NCI-H1436 treated with DMSO at 0.1 percent for 48 hours (cell line): ENCODE measurements at places on chromosomes 12 and 14.
A peak's percentile ranks its signal among the peaks of the same experiment; 100 is the strongest.

DNA sequence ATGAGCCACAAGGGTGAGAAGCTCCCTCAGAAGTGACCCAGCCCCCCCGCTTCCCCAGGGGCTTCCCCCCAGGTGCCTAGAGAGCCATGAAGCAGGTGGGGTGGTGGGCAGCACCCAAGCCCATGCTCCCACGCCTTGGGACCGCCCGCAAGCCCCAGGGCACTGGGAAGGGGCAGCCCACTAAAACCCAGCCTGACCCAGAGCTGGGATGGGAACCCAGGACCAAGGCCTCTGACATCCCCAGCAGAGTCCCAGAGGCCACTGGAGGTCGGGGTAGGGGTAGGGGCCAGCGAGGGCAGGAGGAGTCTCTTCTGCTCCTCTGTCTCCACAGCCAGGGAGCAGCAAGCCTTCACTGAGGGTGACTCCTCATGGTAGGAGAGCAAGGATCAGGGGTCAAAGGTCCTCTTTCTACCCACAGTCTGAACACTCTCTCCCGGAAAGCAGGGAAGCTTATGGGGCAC, 86.5 kb upstream of the ZFP36L1 start:
- DNase-seq: no peak

DNA sequence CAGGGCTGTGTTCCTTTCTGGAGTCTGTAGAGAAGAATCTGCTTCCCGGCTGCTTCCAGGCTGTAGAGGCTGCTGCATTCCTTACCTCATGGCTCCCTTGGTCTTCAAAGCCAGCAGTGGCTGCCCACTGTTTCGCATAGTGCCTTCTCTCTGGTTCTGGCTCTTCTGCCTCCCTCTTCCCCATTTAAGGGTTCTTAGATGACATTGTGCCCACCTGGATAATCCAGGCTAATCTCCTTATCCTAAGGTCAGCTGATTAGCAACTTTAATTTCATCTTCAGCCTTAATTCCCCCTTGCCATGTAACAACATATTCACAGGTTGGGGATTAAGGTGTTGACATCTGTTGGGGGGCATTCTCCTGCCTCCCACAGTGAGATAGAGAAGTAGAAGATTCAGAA, 208.6 kb upstream of the TMTC1 start:
- DNase-seq: no peak

GRCh38 chr12:20370014-20370386, 1.7 kb downstream of the PDE3A start:
- DNase-seq: no peak

GRCh38 chr14:40485688-40486087, 1053.5 kb upstream of the FBXO33 start:
- no peak for DNase-seq

DNA sequence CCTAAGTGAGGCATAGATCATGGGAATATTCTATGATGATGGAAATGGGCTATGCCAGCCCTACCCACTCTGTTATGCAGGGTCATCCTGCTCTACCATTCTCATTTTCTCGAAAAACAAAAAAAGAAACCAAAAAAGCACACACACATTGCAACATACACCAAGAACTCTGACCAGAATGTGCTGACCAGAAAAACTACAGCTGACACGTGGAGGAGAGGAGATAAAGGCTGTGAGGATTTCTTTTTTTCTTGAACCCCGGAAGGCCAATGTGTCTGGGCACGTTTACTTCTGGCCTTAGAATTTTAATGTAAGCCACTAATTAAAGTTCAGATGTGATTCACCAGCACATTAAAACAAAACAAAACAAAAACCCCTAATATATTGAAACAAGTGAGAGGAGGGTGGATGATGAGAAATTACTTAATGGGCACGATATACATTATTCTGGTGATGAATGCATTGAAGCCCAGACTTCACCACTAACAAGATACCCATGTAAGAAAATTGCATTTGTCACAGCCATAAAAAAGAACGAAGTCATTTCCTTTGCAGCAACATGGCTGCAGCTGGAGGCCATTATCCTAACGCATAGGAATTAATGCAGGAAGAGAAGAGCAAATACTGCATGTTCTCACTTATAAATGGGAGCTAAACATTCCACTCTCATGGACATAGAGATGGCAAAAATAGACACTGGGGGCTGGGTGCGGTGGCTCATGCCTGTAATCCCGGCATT, 66.3 kb upstream of the PLEKHG3 start:
- no peak for DNase-seq

- no peak for DNase-seq
Observed at GRCh38 chr14:75232597-75232996, 46.0 kb upstream of the FOS start.

DNA sequence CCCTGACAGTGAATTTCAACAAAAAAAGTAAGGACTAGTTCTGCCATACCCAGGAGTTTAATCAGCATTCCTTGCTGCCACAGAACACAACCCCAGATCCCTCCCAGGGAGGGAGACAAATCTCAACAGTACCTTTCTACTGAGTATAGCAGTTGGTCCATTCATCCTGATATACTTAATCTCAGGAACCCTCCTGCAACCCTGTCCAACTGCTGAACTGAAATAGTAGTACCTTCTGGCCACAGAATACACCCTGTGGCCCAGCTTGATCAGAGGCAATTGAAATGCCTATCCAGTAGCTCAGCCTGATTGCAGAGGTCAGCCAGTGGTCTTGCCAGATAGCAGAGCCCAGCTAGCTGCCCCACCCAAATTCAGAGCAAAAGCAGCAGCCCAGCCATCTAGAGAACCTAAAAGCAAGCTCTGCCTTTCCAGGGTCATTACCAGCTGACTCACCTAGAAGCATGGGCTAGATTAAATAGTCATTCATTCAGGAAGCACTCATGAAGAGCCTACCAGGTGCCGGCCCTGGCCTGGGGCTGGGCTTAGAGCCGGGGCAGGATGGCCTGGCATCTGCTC, 40.0 kb upstream of the RHOJ start:
- no peak for DNase-seq

DNA sequence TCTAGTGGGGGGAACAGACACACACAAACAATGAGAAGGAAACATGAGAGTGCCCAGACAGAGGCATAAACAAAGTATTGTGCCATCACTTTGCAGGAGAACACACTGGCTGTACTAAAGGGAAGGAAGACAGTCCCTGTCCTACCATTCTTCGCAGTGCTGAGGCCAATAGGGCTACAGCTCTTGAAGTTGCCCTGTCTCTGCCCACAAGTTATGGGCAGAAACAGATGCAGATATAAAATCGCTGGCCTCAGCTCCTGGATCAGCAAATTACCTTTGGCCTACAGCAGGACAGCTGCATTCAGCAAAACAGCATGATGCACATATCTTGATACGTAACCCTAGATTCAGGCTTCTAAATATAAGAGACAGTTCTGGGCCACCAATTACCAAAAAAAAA, 23.0 kb upstream of the PRKAB1 start:
- no peak for DNase-seq

GRCh38 chr14:52363041-52363704, 49.1 kb downstream of the PTGER2 start:
- DNase-seq: no peak

GRCh38 chr12:106115440-106115839, 23.3 kb downstream of the NUAK1 start:
- DNase-seq: no peak

GRCh38 chr12:6157482-6157881, 33.0 kb upstream of the VWF start:
- no peak for DNase-seq

DNA sequence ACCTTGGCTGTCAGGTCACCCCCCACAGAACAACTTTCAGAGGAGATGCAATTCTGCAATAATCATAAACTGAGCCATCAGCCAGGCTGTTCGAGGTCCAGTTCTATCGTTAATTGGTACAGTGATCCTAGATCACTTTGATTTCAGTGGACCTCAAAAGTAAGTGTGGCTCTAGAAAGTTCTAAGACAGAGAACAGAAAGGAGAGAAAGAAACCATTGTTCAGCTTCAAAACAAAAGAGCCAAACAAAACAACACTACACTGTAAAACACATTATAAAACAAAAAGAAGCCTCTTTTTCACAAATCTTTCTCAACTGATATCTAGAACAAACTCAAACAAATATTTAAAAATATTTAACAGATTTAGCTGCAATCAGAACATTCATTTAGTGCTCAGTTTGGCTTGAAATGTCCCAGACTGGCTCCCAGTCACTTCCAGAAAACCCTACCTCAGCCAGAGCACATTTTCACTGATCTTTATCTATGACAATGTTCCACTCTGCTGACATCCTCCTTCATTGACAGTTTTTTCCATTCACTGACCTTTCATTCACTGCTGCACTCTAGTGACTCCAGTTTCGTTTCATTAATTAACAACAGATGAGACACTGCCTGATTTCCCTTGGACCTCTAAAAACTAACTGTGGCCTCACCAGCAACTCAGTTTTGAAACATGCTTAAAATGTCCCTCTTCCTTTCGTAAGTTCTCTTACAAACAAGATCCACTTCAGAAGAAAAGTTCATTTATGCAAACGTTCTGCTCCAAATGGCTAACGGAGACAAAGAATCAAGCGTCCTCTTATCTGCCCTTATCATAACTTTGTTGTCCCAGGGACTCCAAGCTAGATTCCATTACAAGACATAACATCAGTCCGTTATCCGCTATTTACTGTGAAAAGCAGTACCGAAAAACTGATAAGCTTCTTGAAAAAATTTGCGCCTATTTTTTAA, 56.8 kb downstream of the DUSP16 start:
- no peak for DNase-seq

DNA sequence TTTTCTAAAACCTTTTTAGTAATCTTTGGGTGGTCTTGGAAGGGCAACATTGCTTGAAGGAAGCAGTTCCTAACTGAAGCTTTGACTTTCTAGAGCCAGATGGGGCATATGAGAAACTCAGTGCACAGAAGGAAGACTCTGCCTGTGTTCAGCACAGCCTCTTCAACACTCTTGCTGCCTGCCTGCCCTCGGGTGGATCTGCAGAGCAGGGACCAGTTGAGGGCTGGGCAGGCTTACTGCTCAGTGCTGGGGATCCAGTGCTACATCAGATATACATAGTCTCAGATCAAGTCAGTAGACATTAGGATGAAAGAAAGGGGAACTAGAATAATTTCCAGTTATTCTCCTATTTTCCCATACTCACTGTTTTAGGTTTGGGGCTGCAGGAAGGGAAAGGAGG, 29.5 kb upstream of the TMX1 start:
- DNase-seq: no peak

GRCh38 chr14:44966601-44967336, 4.8 kb downstream of the TOGARAM1 start:
- no peak for DNase-seq

GRCh38 chr14:97945631-97946030, 1148.4 kb downstream of the VRK1 start:
- DNase-seq: no peak

DNA sequence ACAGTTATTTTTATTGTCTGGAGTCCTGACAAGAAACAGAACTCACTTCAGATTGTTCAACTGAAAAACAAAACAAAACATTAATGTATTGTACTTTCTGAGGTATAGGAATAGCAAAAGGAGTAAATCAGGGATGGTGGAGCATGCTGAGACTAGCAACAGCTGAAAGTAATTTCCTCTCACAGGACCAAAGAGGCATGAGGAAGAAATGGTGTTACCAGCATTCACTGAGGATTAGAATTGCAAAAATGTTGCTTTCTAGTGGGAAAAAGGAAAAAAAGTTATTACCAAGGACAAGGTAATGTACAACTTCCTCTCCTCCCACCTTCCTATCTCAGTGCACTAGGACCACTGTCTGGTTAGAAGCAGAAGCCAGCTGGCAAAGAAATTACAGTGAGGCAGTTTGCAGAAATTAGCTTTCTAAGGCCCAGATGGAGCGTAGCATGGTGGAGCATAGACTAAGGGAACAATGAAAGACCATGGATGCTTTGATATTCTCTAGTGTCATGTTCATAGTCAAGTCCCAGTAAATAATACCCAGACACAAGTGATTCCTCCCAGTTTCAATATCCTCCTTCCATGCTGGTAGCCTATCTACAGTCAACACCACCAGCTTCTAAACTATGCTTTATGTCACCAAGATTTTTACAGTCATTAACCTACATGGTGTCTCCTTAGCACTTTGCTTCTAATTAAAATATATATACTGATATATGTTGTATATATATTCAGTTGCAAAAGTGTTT, 133.7 kb upstream of the DCN start:
- DNase-seq: no peak

GRCh38 chr12:21884936-21885335, 56.3 kb downstream of the ABCC9 start:
- no peak for DNase-seq

- no peak for DNase-seq
Observed at GRCh38 chr14:70648346-70648745, 6.6 kb downstream of the TTC9 start.

- DNase-seq: peak; percentile 16
Observed at GRCh38 chr12:12032851-12033797, 37.6 kb upstream of the BCL2L14 start.
